Activated T-cell treated with anti-CD3 and anti-CD28 coated beads, Interleukin-2, amount 50 U/mL, for 48 hours (primary cell): ENCODE measurements at places on chromosomes 7 and 10.

GRCh38 chr7:14503623-14504022, 398.9 kb downstream of the DGKB start:
- DNase-seq: no peak

- no peak for DNase-seq
These were observed 279.2 kb downstream of the PRPF18 start for GRCh38 chr10:13865758-13866491.

GRCh38 chr7:106417273-106417902, 132.6 kb upstream of the NAMPT start:
- DNase-seq: no peak

- no peak for DNase-seq
These were observed 208.1 kb upstream of the PHYHIPL start for GRCh38 chr10:58968389-58968755.

DNA sequence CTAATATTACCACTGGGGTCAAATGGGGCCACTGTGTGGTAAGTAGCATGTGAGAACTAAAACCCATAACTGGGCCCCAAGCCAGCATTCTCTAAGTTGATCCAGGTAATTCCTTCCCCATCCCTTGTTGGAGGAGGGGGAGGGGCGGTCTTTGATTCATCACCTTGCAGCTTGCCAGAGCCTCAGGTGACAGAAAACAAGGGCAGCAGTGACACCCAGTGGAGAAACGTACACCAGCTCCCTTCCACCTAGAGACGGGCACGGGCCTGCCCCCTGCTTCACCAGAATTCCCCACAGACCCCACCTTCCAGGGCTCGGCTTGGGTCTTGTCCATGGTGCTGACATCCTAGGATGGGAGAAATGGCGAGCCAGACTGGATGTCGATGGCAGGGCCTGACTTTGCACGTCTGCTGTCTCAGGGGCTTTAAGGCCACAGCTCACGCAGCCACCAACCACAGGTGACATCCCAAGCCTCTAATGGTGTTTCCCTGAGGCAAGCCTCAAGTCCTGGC, 102.0 kb downstream of the STRA8 start:
- DNase-seq: peak; percentile 65

GRCh38 chr10:130773941-130774340, 537.6 kb downstream of the TCERG1L start:
- no peak for DNase-seq

DNA sequence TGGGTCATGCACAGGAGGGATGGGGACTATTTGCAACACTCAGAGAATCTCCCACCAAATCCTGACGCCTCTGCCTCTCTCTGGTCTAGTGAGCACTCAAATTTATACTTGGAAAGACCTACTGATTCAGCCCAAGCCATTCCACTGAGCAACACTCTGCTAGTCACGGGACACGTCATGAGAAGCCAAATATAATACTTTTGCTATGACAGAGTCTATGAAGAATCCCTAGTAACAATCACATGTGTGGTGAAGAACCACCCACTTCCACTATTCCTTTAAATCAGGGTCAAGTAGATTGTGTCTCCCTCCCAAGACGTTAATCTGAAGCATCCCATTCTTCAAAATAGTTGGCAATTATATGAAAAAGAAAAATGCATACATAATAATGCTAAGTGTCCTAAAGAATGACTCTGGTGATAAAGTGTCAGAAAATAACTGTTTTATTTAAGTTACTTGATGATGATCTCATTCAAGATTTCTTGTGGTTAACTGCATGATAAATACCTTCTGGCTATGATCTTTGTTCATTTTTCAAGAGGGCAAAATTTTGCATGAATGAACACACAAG, 28.5 kb downstream of the CHCHD3 start:
- DNase-seq: no peak

DNA sequence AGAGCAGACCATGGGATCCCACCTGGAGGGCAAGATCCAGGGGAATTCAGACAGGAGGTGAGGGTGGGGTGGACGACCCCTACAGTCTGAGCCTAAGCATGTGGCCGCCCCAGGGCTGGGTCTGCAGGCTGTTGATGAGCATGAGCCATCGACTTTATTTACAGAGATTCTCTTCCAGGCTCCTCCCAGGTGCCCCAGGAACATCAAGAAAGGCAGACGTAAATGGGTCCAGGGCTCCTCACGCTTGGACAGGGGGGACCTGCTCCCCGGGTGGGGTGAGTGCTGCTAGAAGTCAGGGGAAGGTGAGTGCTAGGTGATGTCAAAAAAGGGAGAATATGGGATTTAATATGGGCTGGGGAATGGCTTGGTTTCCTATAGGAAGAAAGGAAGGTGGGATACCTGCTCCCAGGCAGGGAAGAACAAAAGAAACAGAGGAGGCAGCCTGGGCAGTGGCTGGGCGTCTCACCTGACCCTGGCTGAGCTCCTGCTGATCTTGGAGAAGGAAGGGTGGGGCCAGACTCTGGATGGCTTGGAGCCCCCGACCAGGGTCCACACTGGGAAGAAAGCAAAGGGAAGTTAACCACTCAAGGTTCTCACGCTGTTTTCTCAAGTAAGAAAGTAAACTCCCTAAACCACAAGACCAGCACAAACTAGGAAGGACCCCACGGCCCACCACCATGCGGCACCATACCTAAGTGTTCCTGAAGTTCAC, 162.1 kb upstream of the SHH start:
- no peak for DNase-seq

DNA sequence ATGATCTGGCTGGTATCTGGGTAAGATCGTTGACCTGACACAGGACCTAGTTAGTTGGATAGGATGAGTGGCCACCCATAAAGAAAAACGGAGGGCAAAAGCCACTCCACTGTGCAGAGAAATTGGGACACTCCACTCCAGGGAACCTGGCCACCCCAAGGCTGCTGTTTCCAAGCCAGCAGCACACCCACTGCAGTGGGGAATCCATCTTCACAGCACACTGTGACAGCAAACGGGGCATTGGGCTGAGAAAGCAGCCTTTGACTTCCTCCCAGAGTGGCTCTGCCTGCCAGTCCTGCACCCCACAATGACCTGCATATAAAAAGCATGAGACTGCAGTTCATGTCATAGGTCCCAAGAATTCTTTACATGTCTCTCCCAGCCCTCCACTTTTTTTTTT, 52.9 kb downstream of the MTPN start:
- DNase-seq: no peak

- DNase-seq: no peak
These were observed 63.3 kb downstream of the ELFN1 start for GRCh38 chr7:1733206-1733907.

DNA sequence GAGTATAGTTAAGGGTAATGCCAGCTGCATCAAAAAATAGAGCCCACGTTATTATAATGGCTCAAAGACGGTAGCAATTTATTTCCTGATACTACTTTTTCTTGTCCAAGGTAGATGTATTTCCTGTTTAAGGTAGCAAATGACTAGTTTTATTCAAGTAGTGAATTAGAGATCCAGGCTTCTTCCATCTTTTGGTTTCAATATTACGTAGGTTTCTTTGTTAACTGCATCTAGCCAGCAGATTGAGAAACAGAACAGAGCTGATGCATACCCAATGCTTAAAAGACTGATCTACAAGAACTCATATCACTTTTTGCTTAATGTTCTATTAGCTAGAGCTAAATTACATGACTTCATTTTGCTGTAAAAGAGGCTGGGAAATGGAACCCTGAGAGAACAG, 992.1 kb downstream of the NRG3 start:
- DNase-seq: no peak

- no peak for DNase-seq
These were observed 148.8 kb upstream of the CACNA2D1 start for GRCh38 chr7:82592416-82592815.

- no peak for DNase-seq
These were observed 631 bp downstream of the RTKN2 start for GRCh38 chr10:62268027-62268398.

GRCh38 chr10:70359017-70359550, 23.3 kb downstream of the LRRC20 start:
- DNase-seq: no peak

DNA sequence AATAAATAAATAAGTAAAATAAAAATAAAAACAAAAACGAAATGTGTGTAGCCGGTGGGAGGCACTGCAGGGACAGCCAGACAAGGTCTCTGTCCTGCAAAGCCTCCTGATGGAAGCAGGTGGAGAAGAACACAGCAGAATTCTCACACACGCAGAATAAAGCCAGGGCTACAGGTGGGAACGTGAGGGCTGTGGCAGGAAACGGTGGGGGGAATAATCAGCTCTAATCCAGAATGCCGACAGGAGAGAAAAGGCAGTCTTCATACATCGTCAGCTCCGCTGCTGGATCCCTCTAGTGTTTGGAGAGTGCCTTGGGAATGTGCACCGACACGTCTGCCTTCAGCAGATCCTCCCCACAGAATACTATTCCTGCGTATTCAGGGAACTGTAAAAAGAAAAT, 6.8 kb upstream of the SNX8 start:
- no peak for DNase-seq

DNA sequence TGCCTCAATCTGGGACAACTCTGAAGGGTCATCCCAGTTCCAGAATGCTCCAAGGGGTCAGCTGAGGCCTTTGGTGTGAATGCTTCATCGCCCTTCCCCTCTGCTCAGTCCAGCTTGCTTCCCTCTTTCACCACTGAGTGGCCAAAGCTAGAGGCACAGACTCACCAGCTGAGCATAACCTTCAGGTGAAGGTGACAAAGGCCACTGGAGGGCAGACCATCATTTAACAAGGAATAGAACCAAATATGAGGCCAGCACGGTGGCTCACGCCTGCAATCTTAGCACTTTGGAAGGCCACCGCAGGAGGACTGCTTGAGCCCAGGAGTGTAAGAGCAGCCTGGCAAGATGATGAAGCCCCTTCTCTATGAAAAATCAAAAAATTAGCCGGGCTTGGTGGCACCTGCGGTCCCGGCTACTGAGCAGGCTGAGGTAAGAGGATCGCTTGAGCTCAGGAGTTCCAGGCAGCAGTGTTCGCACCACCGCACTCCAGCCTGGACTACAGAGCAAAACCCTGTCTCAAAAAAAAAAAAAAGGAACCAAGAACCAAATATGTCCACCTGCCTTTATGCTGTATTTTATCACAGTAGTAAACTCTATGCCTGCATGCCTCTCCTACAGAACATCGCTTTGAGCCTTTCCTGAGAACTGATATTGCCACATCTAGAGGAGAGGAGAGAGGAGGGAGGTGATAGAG, 13.4 kb downstream of the PRKAG2 start:
- DNase-seq: no peak

DNA sequence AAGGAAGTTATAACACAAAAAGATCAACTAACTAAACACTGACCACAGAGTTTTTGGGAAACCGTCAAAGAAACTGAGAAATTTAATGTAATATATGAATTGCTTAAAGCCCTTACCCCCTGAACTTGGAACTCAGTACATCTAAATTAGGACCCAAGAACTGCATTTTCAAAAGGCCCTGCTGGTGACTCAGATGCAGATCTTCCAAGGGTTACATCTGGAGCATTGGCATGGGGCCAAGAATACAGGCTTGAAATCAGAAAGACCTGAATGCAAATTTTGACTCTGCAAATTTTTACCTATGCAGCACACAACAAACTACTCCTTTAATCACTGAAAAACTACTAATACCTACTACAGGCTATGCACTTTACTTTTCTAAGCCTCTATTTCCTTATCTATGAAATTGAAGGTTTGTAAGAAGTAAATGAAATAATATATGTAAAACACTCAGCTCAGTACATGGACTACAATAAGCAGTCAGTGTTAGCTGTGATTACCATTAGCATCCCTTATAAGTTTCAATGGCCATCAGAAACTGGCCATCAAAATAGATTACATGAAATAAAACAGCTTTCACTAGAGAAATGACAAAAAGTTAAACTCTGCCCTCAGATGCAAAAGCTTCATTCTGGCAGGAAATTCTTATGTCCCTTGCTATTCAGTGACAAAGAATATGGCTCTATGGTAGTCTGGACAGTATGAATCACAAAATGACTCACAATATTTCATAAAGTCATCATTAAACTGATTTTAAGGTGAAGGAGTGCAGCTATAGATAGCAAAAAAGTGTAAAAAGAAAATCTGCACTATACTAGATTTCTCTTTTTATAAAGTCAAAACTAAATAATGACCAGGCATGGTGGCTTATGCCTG, 43.6 kb downstream of the NSUN6 start:
- no peak for DNase-seq

GRCh38 chr7:126804604-126805003, 448.1 kb downstream of the GRM8 start:
- no peak for DNase-seq

DNA sequence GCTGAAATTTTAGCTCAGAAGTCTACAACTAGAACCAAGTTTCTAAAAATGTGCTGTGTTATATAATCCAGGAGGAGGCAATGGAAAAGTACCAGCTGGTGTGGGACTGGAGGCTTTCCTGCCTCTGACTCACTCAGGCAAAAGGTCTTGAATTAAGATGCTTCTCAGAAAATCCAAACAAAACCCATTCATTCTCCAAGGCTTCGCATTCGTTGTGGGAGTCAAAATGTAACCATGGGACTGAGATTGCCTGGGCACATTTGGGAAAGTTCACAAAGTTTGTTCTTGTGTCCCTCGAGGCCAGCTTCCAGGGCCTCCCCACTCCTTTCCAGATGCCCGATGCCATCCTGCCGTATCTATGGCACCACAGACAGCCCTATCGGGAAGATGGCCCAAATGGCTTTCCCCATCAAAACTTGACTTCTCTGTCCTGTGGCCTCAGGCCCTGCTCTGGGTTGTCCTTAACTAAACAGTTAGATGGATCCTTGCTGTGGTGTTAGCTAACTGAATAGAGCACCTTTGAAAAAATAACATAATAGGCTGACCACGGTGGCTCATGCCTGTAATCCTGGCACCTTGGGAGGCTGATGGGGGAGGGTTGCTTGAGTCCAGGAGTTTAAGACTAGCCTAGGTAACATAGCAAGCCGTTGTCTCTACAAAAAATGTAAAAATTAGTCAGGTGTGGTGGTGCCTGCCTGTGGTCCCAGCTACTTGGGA, 180.5 kb downstream of the PFKFB3 start:
- no peak for DNase-seq

DNA sequence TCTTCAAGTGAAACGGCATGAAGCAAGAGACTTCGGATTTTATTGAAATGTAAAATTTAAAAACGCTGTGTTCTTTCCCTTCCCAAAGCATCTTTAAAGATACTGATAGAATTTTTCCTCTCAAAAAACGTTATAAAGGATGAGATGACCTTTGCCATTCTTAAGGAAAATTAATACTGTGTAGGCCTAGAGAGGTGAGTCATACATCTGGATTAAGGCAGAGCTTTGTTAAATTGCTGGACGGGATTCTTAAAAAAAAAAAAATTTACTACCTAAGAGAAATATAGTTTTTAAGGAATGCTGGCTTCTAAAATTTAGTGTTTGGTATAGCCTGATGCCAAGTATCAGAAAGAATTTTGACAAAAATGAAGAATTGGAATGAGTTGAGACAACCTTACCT, 6.3 kb upstream of the HBP1 start:
- DNase-seq: no peak

DNA sequence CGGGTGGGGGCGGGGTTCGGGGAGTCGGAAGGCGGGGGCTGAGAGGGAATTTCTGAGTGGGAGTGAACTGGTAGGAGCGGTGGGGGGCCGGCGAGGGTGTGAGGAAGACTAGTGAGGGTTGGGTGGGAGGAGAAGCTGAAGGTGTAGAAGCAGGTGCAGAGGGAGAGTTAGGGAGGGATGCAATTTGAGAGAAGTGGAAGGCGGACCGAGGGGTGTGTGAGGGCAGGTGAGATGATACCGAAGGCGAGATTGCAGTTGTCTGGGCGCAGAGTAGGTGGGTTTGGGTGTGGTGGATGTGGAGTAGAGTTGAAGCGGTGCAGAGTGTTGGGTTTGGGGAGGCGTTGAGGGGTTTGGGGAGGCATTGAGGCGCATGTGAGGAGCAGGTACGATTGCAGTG, 643 bp downstream of the KAT6B start:
- DNase-seq: no peak

- no peak for DNase-seq
These were observed 52.0 kb downstream of the EEPD1 start for GRCh38 chr7:36204929-36205635.

- no peak for DNase-seq
These were observed at the start of gene GJD4 for GRCh38 chr10:35605191-35605590. Gene GJD4, plus strand, starts transcription at chr10:35605341. Its CDS starts 227 bp downstream, at chr10:35605568.
